NCI-H1930 (cell line): ENCODE measurements at places on chromosomes 4 and X.

- DNase-seq, result no peak
Measured at GRCh38 chr4:72909461-72909860, 160.1 kb downstream of the COX18 start.

- DNase-seq, result peak; percentile 41
Measured at GRCh38 chr4:76504613-76505465, 69.8 kb downstream of the SHROOM3 start.

GRCh38 chr4:54593795-54594322 is 63.9 kb upstream of the KIT start:
- DNase-seq, result no peak

- DNase-seq, result no peak
Measured at GRCh38 chr4:53931461-53931961, 132.9 kb downstream of the CHIC2 start.

DNA sequence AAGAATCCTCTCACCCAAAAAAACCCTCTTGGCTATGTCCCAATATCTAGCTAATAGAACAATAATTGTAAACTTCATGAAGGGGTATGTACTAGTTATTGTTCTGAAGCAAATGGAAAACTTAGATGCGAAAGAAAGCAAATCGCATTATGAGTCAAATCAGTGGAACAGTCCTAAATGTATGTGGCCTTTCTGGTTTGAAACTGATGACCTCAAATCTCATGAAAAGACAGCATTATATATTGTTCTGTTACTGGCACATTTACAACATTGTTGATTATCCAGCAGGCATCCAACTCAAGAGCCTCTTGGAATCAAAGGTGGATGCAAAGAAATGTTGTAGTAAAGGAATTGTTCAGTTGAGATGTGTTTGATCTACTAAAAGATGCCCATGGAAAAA is 34.7 kb downstream of the CSN3 start:
- no peak for DNase-seq

GRCh38 chr4:68732653-68733466 is 62.4 kb upstream of the UGT2B15 start:
- no peak for DNase-seq

DNA sequence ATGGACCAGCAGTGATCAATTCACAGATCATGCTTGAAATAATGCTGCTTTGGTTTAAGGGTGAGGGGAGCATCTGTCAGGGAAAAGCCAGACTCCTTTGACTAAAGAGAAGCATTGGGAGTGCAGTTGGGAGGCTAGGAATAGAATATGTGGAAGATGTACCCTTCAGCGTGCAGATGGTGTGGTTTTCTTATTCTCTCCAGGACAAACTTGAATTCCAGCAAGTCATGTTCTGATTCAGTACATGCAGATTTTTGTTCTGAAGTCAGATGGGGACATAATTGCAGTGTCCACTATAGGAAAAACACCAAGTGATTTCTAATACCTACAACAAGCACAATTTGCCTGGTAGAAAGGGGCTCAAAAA is 99.0 kb upstream of the LIMCH1 start:
- no peak for DNase-seq

GRCh38 chrX:149074398-149074797 is 430.7 kb downstream of the IDS start:
- no peak for DNase-seq

GRCh38 chr4:112327965-112328733 is 31.0 kb downstream of the ALPK1 start:
- DNase-seq, result peak; percentile 13

GRCh38 chrX:97119474-97120109 is 235.9 kb downstream of the RPA4 start:
- no peak for DNase-seq

DNA sequence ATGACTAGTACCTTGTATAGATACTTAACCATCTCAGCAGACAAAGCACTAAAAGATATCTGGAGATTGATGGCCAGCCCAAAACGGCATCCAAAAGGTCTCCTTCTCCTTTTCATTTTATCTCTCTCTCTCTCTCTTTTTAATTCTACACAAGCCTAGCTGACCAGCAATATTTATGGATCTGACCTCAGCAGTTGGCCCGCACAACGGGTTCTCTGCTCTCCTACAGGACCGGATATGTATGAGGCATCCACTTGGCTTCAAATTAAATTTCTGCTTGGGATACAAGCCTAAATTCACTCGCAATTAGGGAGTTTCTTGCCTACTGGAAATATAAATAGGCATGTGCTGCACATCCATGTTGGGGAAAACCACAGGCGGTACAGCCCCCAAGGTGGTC is 22.5 kb upstream of the CT55 start:
- no peak for DNase-seq

GRCh38 chr4:142707401-142707800 is 138.7 kb downstream of the INPP4B start:
- no peak for DNase-seq

DNA sequence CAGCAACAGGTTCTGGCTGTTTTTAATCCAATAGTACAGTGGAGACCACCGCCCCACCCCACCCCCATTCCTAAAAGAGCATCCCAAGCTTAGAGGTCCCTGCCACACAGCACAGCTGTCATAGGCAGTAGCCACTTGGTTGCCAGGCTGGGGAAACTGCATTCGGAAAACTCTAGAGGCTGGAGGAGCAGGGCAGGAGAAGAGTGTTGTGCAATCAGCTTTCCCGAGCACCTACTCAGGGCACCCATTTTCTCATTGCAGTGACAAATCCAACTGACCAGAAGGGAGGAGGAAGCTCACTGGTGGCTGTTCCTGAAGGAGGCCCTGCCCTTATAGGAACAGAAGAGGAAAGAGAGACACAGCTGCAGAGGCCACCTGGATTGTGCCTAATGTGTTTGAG is 1.1 kb downstream of the CXCL1 start:
- DNase-seq, result no peak

DNA sequence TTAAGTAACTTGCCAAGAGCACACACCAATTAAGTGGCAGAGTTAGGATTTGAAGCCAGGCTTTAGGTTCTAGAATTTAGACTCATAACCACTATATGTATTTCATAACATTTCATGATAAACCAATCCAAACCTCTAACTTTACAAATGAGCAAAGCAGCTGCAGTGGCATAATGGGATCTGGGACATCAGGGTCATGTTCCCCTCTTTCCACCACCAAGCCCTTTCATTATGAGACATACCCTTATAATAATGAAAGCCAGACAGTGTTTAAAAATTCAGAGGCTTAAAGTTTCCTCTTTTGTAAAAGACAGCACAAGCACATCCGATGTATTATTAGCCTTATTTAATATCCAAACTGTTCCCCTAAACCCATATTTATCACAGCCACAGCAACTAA is 28.3 kb upstream of the AMELX start:
- no peak for DNase-seq

DNA sequence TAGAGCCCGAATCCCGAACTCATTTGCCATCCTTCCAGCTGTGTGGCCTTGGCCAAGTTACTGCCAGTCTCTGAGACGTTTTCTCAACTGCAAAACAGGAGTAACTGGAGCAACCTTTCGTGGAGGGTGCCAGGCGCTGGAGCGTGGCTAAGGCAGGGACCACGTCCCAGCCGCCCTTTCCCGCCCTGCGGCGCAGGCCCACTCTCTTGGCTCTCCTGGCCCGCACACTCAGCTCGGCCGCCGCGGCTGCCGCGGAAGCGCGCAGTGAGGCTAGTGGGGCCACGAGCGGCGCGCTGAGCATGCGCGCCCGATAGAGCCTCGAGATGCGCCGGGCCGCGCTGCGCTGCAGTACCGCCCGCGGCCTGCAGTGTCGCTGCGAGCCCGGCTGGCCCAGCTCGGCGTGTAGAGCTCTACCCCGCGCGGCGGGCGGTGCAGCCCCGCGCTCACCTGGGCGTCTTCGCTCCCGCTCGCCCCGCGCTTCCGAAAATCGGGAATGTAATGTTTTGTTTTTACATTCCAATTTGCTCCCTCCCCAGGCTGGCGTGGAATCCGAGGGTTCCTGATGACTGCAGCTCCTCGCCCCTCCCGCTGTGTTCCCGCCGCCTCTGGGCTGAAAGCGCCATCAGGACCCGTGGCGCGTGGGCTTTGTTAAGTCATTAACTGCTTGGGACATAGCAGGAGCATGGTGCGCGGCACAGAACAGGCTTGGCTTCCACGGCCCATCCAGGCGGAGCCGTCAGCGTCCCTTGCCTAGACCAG is 4.0 kb upstream of the ZNF518B start:
- no peak for DNase-seq
